ENCODE measurements at places on chromosomes 3 and 15. TPM values are rescaled to one million over a fixed set of nuclear protein-coding genes. Genes with fewer than 3 reads are reported as not detected.

THOC7 gene
- 79.4 TPM for total RNA-seq

SLC28A2 gene
- not detected for total RNA-seq

PAQR5 gene
- 0.63 TPM for total RNA-seq

DUSP7 gene
- 23.1 TPM for total RNA-seq

- H3K36me3 ChIP-seq: peaks cover 10% of the 10 kb centered on the region
- DNase-seq: no peak
- H3K27ac ChIP-seq: no peak overlapping the region
- H3K4me3 ChIP-seq: no peak overlapping the region
Observed at GRCh38 chr15:57227899-57228298, 148.4 kb upstream of the CGNL1 start.

DNA sequence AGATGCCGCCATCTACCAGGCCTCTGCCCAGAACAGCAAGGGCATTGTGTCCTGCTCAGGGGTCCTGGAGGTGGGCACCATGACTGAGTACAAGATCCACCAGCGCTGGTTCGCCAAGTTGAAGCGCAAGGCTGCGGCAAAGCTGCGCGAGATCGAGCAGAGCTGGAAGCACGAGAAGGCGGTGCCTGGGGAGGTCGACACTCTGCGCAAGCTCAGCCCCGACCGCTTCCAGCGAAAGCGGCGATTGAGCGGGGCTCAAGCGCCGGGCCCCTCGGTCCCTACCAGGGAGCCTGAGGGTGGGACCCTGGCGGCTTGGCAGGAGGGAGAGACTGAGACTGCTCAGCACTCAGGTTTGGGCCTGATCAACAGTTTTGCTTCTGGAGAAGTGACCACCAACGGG is 22.6 kb downstream of the ALPK3 start:
- DNase-seq: no peak
- H3K4me1 ChIP-seq: peaks cover 95% of the 10 kb centered on the region
- H3K36me3 ChIP-seq: peaks cover 8% of the 10 kb centered on the region

GRCh38 chr3:125022206-125022605 is 33.6 kb downstream of the HEG1 start:
- no peak for DNase-seq
- peaks cover 86% of the 10 kb centered on the region for H3K4me1 ChIP-seq
- H3K4me3 ChIP-seq: no peak overlapping the region

DNA sequence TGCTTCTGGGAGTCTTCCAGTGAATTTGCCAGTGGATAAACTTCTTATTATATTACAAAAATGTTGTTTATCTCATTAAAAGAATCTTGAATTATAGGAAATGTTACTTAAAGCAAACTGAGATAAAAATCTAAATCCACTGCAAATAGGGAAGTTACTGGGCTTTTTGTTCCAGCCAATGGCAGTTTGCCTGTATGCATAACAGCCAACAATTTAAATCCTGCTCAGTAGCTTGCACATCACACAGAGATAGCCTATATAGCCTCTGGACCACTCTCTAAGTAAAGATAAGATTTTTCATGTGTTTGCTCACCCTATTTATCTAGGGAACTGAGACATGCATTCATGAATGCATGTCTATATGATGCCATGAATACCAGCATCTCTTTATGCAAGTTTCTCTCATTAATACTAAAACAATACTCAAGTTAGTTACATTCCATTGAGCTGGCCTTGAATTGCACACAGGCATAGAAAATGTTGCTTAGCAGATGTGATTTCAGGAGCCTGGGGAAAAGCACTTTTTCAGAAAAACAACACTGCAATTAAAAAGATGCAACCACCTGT is 92.1 kb upstream of the GPR149 start:
- no peaks in the 10 kb centered on the region for H3K4me1 ChIP-seq
- no peak overlapping the region for H3K27ac ChIP-seq
- no peaks in the 10 kb centered on the region for H3K36me3 ChIP-seq
- no peaks in the 10 kb centered on the region for H3K27me3 ChIP-seq

DNA sequence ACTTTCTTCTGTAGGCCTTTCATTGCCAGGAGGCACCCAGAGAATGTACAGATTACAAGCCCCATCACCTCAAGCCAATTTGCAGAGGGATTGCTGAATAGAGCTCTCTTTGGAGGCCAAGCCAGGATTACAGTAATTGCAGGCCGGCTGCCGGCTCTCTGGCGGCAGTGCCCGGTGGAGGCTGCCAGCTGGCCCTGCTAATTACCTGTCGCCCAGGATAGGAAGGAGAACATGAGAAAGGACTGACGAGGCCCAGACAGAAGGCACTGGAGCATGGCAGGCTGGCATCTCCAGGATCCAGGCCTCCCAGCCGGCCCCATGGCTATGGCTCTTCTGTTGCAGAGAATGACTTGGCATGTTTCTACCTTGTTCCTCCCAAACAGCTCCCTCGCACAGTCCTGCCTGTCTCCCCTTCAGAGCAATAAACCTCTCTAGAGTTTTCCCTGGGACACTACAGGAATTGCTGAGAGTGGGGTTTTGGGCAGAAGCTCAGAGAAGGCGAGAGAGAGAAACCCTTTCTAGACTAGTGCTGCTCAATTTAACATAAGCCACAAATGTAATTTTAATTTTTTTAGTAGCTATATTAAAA is 273.6 kb upstream of the PROK2 start:
- DNase-seq: peak; percentile 39
- H3K27ac ChIP-seq: no peak overlapping the region
- no peaks in the 10 kb centered on the region for H3K27me3 ChIP-seq

- DNase-seq: no peak
- no peaks in the 10 kb centered on the region for H3K36me3 ChIP-seq
- H3K4me3 ChIP-seq: no peak overlapping the region
- no peak overlapping the region for H3K27ac ChIP-seq
- H3K4me1 ChIP-seq: no peaks in the 10 kb centered on the region
- peaks cover 3% of the 10 kb centered on the region for H3K27me3 ChIP-seq
Observed at GRCh38 chr3:117793622-117794265, 1084.2 kb downstream of the TUSC7 start.

Data from left ventricle myocardium inferior (tissue), 1 donor.